ENCODE measurements at places on chromosomes 11 and 22.

GRCh38 chr11:66636411-66636810, 2.1 kb upstream of the RBM4 start:
- no peak for DNase-seq

GRCh38 chr11:27403195-27403594, 40.2 kb upstream of the CCDC34 start:
- DNase-seq, result no peak

GRCh38 chr11:115197433-115197832, 306.8 kb downstream of the CADM1 start:
- DNase-seq, result no peak

DNA sequence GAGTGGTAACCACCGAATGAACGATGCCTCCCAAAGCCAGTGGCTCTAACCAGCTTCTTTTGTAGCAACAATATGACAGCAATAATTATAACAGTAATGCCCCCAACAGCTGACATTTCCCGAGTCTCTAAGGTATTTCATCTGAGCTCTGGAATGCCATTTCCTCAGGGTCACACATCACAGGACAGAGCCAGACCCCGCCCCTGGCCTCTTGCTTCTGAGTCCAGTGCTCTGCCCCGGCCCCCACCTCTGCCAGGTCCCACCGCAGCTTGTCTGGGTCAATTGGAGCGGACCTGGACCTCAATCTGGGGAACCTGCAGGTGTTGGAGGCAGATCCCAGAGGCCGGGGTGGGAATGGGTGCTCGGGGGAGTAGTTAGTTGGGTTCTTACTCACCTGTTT, 63.8 kb downstream of the IGLL1 start:
- no peak for DNase-seq

GRCh38 chr22:32469799-32470212, 4.8 kb upstream of the FBXO7 start:
- DNase-seq, result peak; percentile 18

GRCh38 chr11:44564166-44564565, 1.3 kb upstream of the CD82 start:
- no peak for DNase-seq

GRCh38 chr11:75475767-75476650, 43.0 kb upstream of the KLHL35 start:
- no peak for DNase-seq

GRCh38 chr11:23730307-23730998, 766.4 kb upstream of the LUZP2 start:
- DNase-seq, result peak; percentile 8

All from H7 (cell line).